ENCODE measurements at places on chromosomes 1 and 21. TPM values are rescaled to one million over a fixed set of nuclear protein-coding genes. Genes with fewer than 3 reads are reported as not detected.

- no peak for DNase-seq
- H3K4me1 ChIP-seq, result no peaks in the 10 kb centered on the region
- H3K27ac ChIP-seq, result no peak overlapping the region
- no peaks in the 10 kb centered on the region for H3K27me3 ChIP-seq
- no peak overlapping the region for H3K4me3 ChIP-seq
Observed at GRCh38 chr1:208433086-208433485, 188.9 kb upstream of the PLXNA2 start.

Gene HLCS
- total RNA-seq, result 97.4 TPM

- H3K4me1 ChIP-seq, result no peaks in the 10 kb centered on the region
- H3K4me3 ChIP-seq, result no peak overlapping the region
- H3K36me3 ChIP-seq, result no peaks in the 10 kb centered on the region
- no peak overlapping the region for H3K27ac ChIP-seq
Observed at GRCh38 chr1:68046885-68047658, 3.4 kb downstream of the DIRAS3 start.

DNA sequence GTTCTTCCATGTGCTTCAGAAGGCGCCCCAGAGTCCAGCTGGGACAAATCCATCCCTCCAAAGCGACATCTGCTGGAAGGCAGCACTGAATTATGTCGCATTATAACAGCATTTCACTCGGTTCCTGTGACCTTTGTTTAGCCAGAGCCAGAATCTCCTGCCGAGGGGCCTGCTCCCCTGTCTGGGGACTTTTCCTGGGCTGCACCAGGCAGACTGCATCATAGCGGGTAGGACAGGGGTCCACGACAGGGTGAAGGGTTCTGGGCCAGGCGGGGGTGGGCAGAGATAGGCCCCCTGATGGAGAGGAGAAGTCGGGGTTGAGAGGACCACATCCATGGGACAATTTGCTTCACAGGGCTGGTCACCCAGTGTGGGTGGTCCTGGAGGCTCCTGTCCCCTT lies 276.9 kb downstream of the MATN1 start:
- peaks cover 2% of the 10 kb centered on the region for H3K27me3 ChIP-seq
- no peaks in the 10 kb centered on the region for H3K36me3 ChIP-seq
- DNase-seq, result no peak
- no peak overlapping the region for H3K4me3 ChIP-seq

DNA sequence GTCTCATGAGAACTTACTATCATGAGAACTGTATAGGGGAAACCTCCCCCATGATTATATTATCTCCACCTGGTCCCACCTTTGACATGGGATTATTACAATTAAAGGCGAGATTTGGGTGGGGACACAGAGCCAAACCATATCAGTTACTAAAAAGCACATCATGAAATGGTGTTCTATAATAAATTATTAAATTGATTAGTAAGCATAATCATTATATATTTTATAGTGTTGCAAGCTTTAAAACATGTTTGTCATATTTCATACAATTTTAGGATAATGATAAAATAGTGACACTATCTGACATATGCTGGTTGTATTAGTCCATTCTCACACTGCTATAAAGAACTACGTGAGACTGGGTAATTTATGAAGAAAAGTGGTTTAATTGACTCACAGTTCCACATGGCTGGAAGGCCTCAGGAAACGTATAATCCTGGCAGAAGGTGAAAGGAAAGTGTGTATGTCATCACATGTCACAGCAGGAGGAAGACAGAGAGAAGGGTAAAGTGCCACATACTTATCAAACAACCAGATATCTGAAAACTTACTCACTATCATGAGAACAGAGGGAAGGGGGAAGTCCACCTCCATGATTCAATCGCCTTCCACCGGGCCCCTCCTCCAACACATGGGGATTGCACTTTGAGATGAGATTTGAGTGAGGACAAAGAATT lies 539.2 kb upstream of the OLFM3 start:
- no peak for DNase-seq
- H3K27ac ChIP-seq, result no peak overlapping the region
- H3K4me3 ChIP-seq, result no peak overlapping the region
- no peaks in the 10 kb centered on the region for H3K4me1 ChIP-seq

Gene IFI44
- total RNA-seq, result 0.69 TPM
